ENCODE measurements at places on chromosomes 7 and 10. TPM values are rescaled to one million over a fixed set of nuclear protein-coding genes. Genes with fewer than 3 reads are reported as not detected.

The GNGT1 gene
- not detected for total RNA-seq

The FEZF1 gene
- not detected for total RNA-seq

The SLC26A3 gene
- total RNA-seq: not detected

The BTBD16 gene
- not detected for total RNA-seq

The KIF11 gene
- total RNA-seq: 38.7 TPM

The ATE1 gene
- 40.2 TPM for total RNA-seq

Measured in activated T-helper 1 cell treated with anti-CD3 and anti-CD28 coated beads, Interleukin-12 subunit alpha, Interleukin-12 subunit beta, Interleukin-2, Interleukin-4 antibody, amounts not matched to agents 30 ng/mL and 10 ng/mL and 1 ng/mL, durations not matched to agents 14 hours and 24 hours and 36 hours (primary cell).